NCI-H510A (cell line): ENCODE measurements at places on chromosomes 5 and 9.

GRCh38 chr9:80995759-80996158, 693.6 kb downstream of the TLE1 start:
- no peak for DNase-seq

DNA sequence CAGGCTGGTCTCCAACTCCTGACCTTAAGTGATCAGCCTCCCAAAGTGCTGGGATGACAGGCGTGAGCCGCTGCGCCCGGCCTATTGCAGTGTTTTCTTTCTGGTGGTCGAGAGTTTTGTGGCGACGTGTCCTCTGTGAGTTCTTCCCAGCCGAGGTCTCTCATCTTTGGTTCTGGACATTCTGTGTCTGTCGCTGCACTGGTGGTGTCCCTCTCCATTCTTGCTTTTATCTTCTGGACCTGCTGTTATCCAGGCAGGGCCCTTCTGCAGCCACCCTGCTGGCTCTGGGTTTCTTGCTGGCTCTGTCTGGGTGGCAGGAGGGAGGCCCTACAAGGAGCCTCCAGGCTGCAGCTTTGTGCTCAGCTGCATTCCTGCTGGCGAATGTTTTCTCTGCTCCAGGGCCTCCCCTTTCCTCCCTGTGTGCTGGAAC, 49.1 kb upstream of the EXOC3 start:
- DNase-seq, result no peak

- DNase-seq, result no peak
Observed at GRCh38 chr5:162037431-162037830, 30.1 kb upstream of the GABRG2 start.

GRCh38 chr9:94995048-94995693, 268.7 kb downstream of the AOPEP start:
- no peak for DNase-seq

DNA sequence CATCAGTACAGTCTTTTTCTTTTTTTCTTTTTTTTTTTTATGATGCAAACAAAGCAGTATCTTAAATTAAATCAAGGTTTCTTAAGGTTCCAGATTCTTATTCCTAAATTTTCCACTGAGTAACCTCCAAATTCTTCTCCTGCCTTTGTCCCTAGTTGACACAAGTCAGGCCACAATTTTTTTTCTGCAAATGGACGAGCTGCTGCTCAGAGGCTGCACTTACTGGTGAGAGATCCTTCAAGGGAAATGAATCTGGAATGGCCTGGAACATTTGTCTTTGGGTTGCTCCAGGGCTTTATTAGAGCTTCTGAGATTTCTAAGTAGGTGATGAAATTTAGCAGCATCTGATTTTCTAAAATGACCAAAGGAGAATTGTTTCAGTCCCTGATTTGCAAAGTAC, 39.3 kb downstream of the PIK3R1 start:
- DNase-seq, result no peak

DNA sequence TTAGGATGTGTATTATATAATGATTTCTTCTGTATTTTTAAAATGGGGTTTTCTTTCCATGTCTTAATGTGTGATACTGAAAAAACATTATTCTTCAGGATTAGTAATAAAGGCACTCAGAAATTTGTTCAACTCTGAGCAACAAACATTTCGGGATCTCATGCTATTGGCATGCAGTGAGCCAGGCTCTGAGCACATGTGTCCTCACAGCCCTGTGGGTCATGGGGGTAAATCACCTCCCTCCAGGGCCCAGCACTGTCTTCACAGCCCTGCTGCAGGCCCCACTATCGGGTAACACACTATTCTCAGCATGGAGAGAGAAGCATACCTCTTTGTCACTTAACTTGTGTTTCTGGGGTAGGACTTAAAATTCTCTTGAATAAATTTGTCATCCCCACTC, 14.0 kb downstream of the TMEM174 start:
- no peak for DNase-seq

DNA sequence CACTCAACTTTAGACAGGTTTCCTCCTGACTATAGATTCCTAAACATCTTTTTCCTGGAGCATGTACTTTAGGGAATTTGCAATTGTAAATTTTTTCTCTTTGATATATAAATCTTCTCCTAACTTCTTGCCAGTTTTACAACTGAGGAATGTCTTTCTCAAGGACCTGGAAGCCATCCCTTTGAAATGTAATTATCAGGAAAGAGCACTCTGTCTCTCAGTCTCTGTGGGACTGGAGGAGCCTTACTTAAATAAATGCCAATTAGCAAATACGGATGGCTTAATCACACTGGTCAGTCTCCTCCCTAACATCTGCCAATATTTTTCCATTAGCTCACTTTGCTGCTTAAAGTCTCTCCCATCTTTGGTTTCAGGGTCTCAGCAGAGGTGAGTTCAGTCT, 344.3 kb upstream of the ARRDC3 start:
- DNase-seq, result no peak

GRCh38 chr9:135820661-135821060, 86.7 kb downstream of the CAMSAP1 start:
- DNase-seq, result no peak

GRCh38 chr9:97983589-97984187, 547 bp downstream of the ANP32B start:
- DNase-seq, result peak; percentile 16

DNA sequence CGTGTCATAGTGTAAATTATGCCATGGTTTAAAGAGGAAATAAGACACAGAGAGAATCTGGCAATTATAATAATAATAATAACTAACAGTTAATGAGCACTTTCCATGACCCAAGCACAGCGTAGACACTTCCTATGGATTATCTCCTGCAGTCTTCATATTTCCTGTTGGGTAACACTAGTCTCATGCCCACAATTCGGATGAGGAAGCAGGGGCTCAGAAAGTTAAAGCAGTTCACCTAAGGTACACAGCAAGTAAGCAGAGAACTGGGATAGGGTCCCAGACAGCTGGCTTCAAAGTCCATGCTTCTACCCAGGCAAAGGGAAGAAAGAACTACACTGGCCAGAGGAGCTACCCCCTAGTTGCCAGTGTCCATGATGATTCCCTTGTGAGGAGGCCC, 27.9 kb upstream of the TGFBI start:
- no peak for DNase-seq

- DNase-seq, result no peak
Observed at GRCh38 chr9:6723881-6724420, 33.8 kb upstream of the KDM4C start.

- DNase-seq, result no peak
Observed at GRCh38 chr5:3198074-3198449, 397.6 kb upstream of the IRX1 start.

DNA sequence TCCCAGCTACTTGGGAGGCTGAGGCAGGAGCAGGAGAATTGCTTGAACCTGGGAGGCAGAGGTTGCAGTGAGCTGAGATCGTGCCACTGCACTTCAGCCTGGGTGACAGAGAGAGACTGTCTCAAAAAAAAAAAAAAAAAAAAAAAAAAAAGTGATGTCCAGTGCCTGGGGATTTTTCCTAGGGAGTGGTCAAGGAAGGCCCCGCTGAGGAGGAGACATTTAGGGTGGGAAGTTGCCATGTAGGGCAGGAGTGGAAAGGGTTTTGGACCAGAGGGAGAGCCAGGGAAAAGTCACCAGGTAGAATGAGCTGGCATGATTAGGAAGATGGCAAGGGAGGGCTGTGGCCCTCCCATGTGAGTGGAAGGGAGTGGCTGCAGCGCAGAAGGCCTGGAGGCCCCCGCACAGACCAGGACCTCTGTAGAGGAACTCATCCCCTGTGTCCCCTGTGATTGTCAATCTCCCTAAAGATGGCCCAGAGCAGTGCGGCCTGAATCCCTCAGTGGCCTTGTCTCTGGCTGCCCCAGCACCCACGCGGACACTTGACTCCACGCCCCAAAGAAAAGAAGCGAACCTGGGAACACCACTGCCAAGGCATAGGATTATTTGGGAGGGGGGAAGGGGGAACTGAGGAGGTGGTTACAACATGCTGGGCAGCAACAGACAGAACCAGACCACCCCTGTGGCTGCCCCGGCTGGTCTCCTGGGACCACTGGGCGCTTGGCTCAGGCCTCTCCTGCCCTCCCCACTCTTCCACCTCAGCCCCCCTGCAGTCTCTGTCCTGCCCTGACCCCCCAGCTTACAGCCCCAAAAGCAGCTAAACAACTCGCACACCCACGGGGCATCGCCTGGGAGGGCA, 2.6 kb upstream of the SQSTM1 start:
- no peak for DNase-seq

DNA sequence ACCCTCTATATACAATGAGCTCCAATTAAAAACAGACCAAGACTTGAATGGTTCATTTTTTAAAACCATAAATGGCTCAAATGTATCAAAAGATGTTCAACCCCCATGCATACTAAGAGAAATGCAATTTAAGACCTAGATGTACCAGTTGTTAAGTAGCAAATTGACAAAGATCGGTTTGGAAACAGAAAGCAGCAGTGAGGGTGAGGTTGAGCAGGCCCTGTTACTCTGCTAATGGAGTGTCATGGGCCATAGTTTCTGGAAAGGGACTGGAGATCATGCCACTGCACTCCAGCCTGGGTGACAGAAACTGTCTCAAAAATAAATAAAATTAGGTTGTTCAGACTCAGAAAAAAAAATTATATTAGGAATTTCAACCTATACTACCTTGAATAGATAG, 55.0 kb downstream of the FNBP1 start:
- DNase-seq, result no peak

DNA sequence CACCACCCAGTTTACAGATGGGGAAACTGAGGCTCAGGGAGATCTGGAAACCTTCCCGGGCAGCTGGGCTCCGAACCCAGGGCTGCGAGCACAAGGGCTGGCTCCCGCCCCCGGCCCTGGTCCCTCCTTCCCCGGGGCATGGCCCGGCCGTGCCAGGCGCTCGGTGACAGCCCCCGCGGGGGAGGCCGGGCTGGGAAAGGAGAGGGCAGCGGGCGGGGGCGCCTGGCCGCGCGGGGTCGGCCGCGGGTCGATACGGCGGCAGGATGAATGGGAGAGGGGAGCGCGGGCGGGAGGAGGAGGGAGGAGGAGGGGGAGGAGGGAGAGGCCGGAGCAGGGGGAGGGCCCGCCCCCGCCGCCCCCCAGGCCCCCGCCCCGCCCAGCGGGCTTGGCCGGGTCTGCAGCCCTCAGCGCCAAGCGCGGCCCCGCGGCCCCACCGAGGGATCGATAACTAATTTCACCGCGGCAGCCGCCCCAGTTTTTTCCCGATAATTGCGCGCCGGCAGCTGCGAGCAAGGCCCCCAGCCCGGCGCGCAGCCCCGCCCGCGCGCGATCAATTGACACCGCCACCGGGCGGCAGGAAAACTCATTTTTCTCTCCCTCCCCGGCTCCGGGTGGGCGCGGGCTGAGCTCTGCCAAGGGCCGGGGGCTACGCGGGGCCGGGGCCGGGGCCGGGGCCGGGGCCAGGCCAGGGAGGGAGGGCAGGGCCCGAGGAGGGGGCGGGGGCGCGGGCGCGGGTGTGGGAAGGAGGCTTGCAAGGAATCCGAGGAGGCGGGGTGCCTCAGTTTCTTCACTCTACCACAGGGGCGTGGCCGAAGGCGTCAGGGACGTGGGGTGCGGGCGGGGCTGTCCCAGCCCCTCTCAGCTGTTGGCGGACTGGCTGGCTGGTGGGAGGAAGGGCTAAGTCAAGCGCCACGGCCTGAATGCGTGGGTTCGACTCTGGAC, 52.1 kb downstream of the C9orf50 start:
- DNase-seq, result no peak

GRCh38 chr9:21813575-21814473, 11.4 kb downstream of the MTAP start:
- peak; percentile 23 for DNase-seq

DNA sequence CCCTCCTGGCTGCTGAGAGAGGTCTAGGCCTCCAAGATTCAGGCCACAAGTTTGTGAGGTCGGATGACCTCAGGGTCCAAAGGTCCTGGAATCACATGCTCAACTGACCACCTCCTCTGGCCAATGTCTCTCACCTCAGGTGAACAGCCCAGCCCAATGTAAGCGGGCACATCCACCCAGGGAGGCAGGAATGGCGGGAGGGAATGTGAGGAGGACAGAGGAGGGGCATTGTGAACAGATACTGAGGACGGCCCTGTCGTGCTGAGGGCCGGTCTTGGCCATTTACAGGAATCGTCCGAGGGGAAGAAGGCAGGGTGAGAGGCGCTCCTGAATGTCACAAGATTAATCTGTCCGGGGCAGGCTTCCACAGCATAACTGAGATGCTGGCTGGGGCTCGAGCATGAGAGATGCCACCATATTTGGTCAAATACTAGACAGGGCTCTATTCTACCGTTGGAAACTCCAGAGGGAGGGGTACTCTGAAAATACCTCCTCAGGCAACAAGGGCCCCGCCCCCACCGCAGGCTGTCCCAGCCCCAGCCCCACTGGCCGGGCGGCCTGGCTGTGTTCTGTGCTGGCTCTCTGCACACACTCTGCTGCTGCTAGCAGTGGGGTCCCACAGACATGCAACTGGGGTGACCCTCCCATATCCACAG, 1.5 kb upstream of the IL17B start:
- DNase-seq, result no peak

GRCh38 chr9:75111019-75111622, 22.8 kb downstream of the OSTF1 start:
- DNase-seq, result peak; percentile 34

GRCh38 chr9:120776788-120777187, 16.4 kb downstream of the FBXW2 start:
- no peak for DNase-seq

DNA sequence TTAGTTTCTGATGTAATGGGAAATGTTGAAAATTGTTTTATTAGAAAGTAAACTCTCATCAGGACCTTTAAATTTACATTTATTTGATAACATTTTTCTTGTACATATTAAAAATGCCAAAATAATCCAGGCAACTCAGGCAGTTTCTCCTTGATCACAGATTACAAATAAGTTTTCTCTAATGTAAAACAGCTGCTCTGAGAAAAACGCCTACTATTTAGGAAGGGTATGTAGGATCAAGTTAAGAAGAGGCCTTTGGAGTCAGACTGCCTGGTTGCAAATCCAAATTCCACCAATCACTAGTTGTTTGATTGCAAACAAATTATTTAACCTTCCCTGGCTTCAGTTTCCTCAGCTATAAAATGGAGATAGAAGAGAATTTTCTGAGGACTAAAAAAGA, 610.8 kb downstream of the PDE4D start:
- no peak for DNase-seq

- DNase-seq, result no peak
Observed at GRCh38 chr5:17995997-17996396, 361.7 kb downstream of the TAF11L14 start.

DNA sequence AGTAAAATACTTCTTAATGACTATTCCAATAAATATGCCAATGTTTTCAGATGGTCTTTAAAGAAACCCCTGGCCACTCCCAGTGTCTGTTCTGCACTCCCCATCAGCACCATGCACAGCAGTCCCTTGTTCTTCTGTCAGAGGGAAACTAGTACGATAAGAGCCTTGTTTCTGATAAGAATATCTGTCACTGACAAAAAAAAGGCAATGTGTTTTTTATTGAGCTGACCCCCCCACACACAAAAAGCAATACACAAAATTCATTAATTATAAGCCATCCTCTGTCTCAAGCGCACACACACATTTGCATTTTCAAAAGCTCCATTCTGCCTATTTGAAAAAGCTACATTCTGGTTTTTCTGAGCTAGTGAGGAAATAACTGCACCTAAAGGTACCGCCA, 119.1 kb downstream of the ENC1 start:
- no peak for DNase-seq
